SIG-M5 (cell line): ENCODE measurements at places on chromosomes 6 and 20.

GRCh38 chr6:170376386-170377043 lies 70.0 kb downstream of the FAM120B start:
- no peak for DNase-seq

- DNase-seq: no peak
These were observed 32.7 kb downstream of the NCOA3 start for GRCh38 chr20:47534405-47534804.

- DNase-seq: no peak
These were observed 31.6 kb downstream of the TFAP2D start for GRCh38 chr6:50744976-50745375.

- DNase-seq: no peak
These were observed 322.5 kb downstream of the BMP2 start for GRCh38 chr20:7090001-7090400.

GRCh38 chr20:51398083-51398482 lies 144.4 kb downstream of the NFATC2 start:
- DNase-seq: no peak

GRCh38 chr6:138403324-138403800 lies 661 bp upstream of the HEBP2 start:
- DNase-seq: no peak

- no peak for DNase-seq
These were observed at the start of gene JPH2 for GRCh38 chr20:44187054-44187771. Gene JPH2, minus strand, starts transcription at chr20:44187188. Its CDS starts 483 bp downstream, at chr20:44186705.

DNA sequence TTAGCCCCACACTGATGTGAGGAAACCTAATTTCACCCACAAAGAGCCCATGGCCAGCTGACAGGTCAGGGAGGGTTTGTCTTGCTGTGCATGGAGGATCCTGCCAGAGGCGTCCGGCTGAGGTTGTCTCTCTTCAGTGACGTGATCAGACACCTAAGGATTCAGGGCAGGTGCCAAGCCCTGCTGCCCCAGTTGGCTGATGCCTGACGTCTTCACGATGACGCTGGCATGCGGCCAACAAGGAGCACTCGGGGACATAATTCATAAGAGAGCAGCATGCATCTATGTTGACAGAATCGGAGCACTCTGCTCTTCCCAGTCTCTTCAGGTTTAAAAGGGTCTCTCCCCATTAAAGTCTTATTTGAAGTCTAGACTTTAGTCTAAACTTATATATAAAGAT lies 47.8 kb downstream of the PSMB1 start:
- DNase-seq: no peak

DNA sequence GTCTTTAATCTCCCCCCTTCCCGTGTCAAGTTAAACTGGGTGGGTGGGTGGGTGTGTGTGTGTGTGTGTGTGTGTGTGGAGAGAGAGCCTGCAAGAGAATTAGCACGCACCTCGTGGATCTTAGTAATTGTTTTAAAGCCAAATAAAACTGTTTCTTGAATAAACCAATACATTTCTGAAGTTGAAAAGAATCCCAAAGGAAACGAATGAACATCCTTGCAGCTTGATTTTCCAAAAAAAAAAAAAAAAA lies 381 bp upstream of the BICRAL start:
- DNase-seq: no peak

DNA sequence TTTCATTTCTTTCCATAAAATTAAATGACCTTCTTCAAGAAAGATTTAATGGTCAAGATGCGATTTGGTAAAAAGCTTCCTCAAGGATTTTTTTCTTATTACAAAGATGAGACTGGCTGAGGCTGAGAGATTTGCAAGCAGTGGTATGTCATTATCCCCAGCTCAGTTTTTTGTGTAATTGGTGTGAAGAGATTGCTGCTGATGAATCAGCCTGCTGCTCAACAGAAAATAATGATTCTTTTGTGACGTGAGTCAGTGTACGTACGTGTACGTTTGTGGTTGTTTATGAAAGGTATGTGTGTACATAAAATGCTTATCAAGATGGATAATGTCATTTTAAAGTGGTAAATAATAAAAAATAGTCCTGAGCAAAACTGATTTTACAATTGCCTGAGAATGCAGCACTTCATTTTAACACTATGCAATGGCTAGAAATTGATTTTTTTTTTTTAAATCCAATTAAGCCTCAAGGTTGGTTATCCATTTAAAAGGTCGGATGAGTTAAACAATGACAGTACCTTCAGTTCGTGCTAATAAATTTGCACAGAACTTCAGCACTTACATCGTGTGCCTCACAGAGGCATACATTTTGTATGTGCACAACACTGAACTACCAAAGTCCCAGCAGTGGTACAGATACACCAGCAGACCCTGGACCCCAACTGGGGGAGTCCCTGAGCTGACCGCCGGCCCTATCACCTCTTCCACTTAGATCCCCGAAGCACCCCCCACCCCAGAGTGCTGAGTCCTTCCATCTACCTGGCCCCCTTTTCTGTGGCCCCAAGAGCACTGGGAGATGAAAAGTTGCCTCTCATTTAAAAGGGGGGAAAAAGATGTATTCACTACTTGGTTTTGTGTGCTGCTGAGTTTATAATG lies 9.7 kb upstream of the NPEPL1 start:
- no peak for DNase-seq

GRCh38 chr6:226516-227073 lies 65.7 kb upstream of the DUSP22 start:
- no peak for DNase-seq

- no peak for DNase-seq
These were observed 125.0 kb upstream of the LAMA2 start for GRCh38 chr6:128757961-128758360.

GRCh38 chr20:34037121-34037520 lies 43.4 kb downstream of the RALY start:
- no peak for DNase-seq

- no peak for DNase-seq
These were observed 40.3 kb downstream of the NCR2 start for GRCh38 chr6:41375598-41376151.

GRCh38 chr6:105711216-105711615 lies 308.3 kb upstream of the PREP start:
- DNase-seq: no peak

DNA sequence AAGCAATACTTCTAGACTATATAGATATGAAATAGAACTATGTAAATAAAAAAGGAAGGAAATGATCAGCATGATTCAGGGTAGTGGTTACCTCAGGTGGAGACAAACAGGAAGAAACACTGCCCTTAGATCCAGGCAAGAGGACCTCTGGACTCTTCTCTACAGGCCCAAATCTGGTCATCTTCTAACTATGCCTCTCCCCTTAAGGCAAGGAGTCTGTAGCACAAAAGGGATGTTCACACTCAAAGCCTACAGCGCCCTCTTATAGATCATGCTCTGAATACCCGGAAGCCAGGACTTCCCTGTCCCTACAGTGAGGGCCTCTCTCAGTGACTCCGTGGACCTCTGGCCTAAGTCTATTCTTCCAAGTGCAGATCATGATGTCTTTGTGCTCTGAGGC lies 30.4 kb upstream of the HIVEP2 start:
- DNase-seq: no peak

DNA sequence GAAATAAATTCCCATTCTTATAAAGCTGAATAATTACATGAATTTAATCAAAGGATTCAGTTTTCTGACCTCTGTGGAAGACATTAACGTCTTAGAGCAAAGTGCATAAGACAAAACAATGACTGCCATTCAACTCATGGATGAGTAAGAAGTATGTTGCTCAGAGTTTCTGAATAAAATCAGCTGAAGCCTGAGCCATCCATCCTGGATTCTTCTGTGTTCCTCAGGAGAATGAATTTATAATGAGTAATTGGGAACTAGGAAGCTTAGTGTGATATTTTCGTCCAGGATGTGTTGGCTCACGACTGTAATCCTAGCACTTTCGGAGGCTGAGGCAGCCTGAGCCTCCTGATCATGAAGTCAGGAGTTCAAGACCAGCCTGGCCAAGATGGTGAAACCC lies 62.8 kb downstream of the PERP start:
- no peak for DNase-seq

- DNase-seq: no peak
These were observed 1158.7 kb upstream of the EYS start for GRCh38 chr6:66865771-66866170.

DNA sequence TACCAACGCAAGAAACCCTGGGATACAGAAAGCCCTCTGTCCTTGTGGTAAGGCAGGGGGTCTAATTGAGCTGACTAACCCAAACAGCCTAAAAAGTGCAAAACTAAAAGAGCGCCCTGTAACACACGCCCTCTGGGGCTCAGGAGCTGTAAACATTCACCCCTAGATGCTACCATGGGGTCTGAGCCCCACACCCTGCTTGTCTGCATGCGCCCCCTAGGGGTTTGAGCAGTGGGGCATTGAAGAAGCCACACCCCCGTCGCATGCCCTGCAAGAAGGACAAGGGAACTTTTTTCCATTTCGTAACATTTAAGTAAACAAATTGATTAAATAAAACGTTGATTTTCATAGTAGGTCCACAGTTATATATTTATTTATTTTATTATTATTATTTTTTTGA lies 616.9 kb upstream of the MAN1A1 start:
- DNase-seq: no peak

DNA sequence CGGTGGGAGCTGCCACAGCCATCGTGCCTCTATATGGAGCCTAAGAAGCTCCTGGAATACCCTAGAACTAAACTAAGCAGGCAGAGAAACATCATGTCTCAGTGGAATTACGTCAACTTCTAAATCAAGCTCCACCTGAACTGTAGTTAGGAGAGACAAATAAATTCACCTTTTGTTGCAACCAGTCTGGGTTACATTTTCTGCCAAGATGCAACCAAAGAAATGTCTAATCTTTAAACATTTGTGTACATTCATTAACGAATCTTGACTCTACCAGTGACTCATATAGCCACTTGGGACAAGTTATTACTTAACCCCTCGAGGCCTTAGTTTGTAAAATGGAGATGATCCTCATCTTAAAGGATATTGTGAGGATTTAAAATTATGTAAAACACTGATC lies 8.9 kb downstream of the PTPRK start:
- DNase-seq: no peak

DNA sequence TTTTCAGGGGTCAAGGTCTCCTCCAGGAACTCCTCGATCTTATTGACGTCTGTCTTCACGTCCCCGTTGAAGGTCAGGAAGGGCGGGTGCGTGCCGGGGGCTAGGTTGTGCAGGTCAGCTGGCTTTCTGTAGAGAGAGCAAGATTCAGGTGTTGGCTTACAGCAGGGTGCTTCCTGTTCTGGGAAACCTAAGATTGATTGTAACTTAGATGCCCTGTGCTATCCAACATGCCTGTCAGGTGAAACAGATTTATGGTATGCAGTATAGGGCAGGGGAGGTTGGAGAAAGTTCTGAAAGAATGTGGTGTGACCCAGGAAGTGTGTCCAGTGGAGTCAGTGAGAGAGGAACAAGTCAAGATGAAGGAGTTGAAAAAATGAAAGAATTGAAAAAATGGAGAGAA lies 66.4 kb downstream of the CLIC5 start:
- DNase-seq: no peak

DNA sequence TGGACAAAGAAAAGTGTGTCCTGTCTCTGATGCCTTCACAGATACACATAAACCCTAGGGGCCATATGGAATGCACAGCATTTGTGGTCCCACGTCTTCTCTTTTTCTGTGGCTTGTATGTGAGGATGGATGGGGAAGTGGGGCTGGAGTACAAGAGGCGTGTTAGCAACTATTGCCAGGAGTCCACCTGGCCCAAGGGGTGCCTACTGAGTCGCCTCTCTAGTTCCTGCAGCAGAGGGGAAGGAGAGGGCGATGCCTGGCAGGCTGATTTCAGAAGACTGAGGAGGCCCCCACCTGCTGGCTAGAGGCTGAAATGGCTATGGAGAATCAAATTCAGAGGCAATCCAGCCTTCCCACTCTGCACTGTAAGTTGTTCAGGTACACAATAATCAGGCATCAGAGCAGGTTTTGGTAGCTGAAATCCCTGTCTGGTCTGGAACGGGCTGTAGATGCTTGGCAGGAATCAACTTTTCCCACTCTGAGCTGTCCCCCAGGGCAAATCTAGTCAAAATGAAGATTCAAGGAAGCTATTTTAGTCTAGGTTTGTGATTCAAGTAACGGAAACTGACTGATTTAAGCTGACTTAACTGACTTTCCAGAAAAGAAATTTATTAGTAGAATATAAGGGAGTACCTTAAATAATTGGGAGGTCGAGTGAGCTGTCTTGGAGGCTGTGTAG lies 14.9 kb upstream of the PPARD start:
- no peak for DNase-seq

- DNase-seq: no peak
These were observed 173.5 kb upstream of the IRAK1BP1 start for GRCh38 chr6:78693835-78694234.

GRCh38 chr6:110048221-110048875 lies 70.2 kb downstream of the GPR6 start:
- no peak for DNase-seq

DNA sequence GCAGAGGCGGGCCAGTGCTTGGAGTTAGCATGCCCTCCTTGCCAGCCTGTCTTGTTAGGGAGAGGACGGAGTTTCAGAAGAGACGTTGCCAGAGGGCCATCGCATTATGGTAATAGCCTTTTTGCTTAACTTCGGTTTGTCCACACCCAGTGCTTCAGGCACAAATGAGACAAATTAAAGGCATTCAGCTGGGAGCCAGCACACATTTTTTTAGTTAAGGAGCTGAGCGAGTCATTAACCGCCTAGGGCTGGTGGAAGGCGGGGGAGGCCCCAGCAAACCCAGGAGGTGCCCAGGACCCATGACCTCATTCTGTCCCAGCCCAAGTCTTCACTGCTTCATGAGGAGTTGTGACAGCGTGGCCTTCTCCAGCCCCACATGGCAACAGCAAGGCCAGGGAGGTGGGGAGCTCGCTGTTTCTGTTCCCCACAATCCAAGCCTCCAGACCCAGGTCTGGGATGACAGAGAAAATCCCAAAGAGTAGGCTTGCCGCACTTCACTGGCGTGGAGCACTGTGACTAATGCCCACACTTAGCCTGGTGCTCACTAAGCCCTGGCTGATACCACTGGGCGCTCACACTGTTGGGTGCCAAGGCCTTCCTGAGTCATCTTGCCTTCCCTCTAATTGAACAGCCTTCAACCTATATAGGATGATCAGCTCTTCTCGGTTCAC lies 237.1 kb downstream of the ANKRD60 start:
- DNase-seq: no peak

GRCh38 chr6:130218134-130218533 lies 4.6 kb downstream of the SAMD3 start:
- no peak for DNase-seq

DNA sequence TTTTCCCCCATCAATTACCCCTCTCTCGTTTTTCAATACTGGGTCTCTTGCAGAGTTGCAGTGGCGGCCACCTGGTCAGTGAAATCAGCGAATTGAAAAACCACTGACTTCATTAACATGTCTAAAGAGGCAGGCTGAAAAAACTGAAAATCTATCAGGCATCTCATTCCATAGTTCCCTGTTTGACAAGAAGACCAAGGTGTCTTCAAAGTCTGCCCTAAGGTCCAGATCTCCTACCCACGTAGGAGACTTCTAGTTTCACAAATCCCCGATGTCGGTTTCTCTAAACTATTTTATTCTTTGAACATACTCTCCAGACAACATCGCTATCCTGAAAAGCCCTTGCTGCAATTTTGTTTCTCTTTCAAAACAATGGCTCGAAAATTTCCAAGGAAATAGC lies 796 bp upstream of the TUBB start:
- DNase-seq: no peak
